ENCODE measurements at places on chromosomes 5 and 9.

DNA sequence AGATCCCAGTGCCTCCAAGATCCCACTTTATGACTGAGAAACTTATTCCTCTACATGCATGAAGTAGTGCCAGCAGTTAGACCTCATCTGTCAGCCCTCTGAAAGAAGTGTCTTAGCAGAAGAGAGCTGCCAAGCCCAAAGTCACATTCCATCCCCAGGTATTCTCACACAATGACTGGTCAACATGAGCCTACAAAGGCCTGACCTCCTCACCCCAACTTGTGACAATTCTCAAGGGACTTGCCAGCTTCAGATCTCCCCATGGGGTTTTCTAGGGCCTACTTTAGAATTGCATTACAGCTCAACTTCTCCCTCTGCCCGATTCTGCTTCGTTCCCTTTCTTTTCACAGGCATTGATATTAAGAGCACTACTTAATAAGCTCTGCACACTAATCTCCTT lies 393.8 kb upstream of the SLC30A5 start:
- no peak for DNase-seq

DNA sequence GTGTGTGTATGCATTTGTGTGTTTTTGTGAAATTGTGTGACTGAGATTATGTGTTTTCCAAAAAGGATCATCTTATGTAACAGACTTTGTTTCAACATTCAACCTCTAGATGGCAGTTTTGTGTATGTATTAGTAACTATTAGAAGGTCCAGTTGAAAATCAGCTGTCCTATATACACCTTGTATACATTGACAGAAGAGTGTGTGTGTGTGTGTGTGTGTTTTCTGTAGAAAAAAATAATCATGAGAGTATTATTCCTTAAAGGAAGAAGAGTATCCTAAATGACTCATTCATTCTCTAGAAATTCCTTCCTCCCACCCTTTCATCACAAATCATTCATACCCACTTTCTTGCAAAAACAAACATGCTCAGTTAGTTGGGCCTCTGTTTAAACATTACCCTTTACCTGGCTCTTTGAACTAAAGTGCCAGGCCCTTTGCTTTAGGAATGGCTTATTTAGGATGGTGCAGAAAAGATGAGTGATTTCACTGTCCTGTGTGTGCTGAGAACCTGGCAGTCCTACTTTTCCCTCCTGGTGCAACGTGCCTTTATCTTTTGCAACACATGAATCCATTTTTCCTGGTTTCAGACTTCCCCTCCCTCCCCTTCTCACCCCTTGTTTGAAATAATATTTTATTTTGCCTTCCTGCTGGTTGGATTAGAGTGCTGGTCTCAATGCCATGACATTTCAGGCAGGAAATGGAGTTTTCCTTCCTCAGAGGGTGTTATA lies 152.2 kb downstream of the ARHGAP26 start:
- DNase-seq = peak; percentile 24

- no peak for DNase-seq
Measured at GRCh38 chr9:109253637-109254284, 67.1 kb downstream of the EPB41L4B start.

- DNase-seq = no peak
Measured at GRCh38 chr9:114033397-114034103, 44.5 kb downstream of the AMBP start.

DNA sequence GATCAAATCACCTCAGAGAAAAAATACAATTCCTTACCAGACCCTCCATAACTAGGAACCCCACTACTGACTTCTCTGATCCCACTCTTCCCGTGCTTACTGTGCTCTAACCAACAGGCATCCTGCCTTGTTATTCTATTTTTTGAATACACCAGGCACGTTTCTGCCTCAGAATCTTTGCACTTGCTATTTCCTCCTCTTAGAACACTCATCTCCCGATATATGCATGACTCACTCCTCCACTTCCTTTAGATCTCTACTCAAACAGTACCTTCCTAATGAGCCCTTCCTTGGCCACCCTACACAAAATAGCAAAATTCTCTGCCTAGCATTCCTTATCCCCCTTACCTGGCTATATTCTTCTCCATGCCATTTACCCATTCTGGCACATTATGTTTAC lies 43.9 kb downstream of the MAPKAP1 start:
- no peak for DNase-seq

DNA sequence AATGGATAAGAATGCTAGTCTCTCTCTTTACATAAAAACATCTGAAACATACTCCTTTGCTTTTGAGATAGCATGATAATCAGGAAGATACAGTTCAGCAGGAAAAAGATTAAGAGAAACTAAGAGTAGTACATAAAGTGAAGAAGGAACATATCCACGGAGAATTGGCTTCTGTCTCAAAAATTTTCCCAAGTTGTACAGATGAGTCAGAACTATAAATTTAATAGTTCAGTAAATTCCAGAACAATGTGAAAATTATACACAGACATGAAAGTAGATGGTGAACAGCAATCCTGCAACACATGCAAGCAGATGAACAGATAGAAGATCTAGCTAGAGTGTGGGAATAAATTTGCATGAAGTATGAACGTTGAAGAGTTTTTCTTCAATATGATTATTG lies 691.4 kb upstream of the RIOK2 start:
- no peak for DNase-seq

DNA sequence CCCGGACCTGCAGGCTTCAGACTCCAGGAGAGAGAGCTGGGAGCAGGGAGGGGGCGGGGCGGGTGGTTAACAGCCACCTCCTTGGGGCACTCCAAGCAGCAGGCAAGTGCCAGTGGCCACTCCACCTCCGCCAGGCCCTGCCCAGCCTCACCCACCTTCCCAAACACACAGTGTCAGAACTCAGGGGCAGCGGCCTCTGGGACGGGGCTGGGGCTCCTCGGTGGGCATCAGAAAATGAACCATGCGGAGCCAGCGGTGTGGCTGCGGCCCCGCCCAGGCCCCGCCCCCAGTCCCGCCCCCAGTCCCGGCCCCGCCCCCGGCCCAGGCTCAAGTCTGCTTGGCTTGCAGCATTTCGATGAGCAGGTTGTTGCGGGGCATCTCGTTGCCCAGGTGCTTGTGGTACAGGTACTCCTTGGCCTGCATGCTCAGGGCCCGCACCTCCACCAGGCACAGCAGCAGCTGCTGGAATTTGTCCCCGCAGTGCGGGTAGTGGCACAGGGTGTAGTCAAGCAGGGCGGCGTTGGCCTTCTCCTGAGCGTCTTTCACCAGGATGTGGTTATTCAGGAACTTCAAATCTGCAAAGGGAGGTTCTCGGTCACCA lies 24.7 kb downstream of the NR5A1 start:
- no peak for DNase-seq

DNA sequence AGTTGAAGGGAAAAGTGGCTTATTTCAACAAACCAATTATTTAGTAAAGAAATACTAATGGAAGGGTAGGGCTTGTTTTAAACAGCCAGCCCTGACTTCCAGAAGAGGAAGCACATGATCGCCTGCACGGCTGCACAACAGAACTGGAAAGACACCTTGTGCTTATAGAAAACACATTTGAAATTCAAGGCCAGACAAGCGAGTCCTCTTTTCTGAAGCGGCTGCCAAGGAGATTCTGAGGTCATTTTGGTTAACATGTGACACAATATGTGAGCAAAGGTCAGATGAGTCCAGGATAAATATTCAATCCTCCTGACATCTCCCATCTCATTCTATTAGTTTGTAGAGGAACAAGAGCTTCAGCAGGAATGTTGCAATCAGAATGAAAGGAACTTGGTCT lies 461.4 kb upstream of the ST8SIA4 start:
- DNase-seq = no peak

All from NCI-H1105 (cell line).